Fibroblast of the aortic adventitia (primary cell): ENCODE measurements at places on chromosomes 2 and 18. TPM values are rescaled to one million over a fixed set of nuclear protein-coding genes. Genes with fewer than 3 reads are reported as not detected.

The ACMSD gene
- total RNA-seq: not detected in 2 replicates

The ARHGEF4 gene
- total RNA-seq: 5.2 and 9.8 TPM in 2 replicates

The C2orf81 gene
- total RNA-seq: 1.9 and 2.8 TPM in 2 replicates

The TSPYL6 gene
- 0.25 TPM in 1 of 2 replicates, not detected in the other for total RNA-seq

The IL36RN gene
- total RNA-seq: not detected in 2 replicates

The CYS1 gene
- total RNA-seq: 3.2 and 7.0 TPM in 2 replicates

The IGFBP2 gene
- total RNA-seq: 1.1 and 10.6 TPM in 2 replicates

The HOXD8 gene
- total RNA-seq: 0.45 and 0.49 TPM in 2 replicates

The GPR75 gene
- 0.25 and 2.4 TPM in 2 replicates for total RNA-seq

The CCDC195 gene
- not detected in 2 replicates for total RNA-seq

The RNF152 gene
- 7.3 and 12.8 TPM in 2 replicates for total RNA-seq

The LYG2 gene
- not detected in 2 replicates for total RNA-seq

The LBX2 gene
- 2.0 and 3.0 TPM in 2 replicates for total RNA-seq

The CDH7 gene
- total RNA-seq: not detected in 2 replicates

The ODC1 gene
- 41.4 and 129 TPM in 2 replicates for total RNA-seq

The CD207 gene
- total RNA-seq: not detected in 2 replicates

The FN1 gene
- total RNA-seq: 3,314 and 7,235 TPM in 2 replicates

The TDRD15 gene
- not detected in 2 replicates for total RNA-seq

The MRO gene
- total RNA-seq: under 0.01 and 6.5 TPM in 2 replicates
